ENCODE measurements at places on chromosomes 3 and 15.

DNA sequence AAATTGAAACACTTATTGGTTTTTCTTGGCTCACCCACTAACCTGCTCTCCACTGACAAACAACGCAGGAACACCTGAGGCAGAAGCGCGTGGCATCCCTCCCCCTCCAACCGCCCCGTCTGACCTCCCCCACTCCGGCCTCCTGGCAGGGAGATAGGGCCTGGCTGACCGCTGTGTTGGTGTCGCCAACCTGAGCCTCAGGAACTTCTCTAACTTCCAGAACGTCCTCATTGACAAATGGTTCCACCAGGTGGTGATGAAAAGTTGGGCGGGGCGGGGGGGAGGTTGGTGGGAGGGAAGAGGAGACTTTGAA is 22.8 kb downstream of the IL17RD start:
- no peak for DNase-seq

GRCh38 chr15:69551391-69552056 is 98.9 kb downstream of the RPLP1 start:
- no peak for DNase-seq

- DNase-seq, result no peak
Observed at GRCh38 chr3:20256144-20256543, 70.1 kb upstream of the SGO1 start.

- DNase-seq, result no peak
Observed at GRCh38 chr3:195892105-195893043, 16.0 kb downstream of the TNK2 start.

- DNase-seq, result no peak
Observed at GRCh38 chr3:186525369-186526255, 18.6 kb downstream of the CRYGS start.

DNA sequence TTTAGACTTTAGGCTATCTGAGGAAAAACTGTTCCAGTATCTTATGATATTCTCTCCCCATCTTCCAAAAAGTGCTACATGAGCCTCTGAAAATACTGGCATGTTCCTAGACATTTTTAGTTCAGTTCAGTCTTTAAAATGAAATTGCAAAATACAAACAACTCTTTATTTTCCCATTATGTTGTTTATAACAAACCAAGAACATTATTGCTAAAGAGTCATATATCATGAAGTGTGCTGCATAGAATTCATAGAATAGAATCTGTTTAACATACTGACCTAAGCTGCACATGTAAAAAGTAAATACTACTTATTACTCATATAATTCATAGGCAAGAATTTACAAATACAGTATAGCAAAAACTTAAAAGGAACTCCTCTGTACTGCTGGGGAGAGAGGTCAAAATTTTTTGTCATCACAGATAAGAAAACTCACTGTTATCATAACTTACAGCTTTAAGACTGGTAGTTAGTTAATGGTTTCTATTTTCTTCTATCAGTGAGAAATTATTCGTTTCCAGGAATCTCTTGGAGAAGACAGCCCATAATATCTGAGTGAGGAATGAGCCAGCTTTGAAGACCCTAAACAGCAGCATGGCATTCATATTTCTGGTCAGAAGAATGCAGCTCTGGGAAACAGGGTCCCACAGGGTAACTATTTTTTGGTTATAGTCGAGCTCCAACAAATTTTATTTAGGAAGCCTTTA is 32.2 kb downstream of the FILIP1L start:
- DNase-seq, result no peak

DNA sequence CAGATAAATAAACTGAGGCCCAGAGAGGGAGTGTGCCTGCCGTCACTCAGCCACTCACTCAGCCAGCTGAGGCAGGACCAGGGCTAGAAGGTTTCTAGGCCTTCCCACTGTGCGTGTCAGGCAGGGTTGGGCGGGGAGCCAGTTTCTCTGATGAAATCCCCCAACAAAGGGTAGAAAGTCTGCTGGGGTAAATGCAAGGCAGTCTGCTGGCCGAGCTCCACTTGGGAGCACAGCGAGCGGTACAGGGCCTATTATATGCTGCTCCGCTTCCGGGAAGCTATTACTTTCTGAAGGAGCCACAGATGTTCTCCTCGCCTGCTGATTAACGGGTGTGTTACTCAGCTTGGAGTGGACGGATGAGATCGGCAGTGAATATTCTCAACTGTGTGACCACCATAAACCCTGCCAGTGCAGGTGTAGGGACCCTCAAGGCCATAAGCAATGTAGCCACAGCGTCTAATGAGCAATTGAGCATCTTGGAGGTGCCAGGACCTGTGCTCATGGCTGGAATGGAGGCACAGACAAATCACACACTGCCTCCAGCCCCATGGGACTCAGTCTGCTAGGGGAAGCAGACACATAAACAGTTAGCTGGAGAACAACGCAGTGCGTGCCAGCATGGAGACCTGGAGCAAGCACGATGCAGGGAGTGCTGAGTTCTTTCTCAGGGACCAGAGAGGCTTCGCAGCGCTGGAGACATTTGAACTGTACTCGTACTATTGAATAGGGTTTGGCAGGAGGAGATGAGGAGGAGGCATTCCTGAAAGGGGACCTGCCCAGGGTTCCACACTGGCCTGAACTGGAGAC is 42.1 kb downstream of the CORO2B start:
- DNase-seq, result no peak

DNA sequence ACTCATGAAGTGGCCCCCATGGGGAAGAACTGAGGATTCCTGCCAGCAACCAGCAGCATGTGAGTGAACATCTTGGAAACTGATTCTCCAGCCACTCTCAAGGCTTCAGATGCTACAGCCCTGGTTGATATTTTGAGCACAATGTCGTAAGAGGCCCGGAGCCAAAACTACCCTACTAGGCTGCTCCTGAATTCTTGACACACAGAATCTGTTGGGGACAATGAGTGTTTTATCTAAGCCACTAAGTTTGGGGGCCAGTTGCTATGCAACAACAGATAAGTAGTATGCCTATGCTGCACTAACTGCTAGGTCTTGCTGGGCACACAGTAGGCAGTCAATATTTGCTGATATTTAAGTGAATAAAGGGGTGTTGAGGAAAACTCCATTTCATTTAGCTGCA is 89.9 kb upstream of the CHL1 start:
- DNase-seq, result no peak

DNA sequence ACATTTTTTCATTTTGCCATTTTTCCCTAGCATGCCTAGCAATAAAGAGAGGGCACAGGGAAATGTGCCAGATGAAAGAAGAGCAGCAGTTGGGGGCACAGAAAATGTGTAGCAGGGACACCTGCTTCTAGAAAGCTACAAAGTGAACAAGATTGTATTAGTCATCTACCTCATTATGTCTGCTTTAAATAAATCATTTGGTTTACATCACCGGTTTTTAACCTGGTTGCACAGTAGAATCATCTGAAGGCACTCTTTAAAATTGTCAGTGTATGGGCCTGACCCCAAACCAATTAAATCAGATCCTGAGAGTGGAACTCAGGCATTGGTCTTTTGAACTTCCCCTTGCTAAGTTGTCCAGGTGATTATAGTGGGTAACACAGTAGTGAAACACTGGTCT is 73.8 kb downstream of the ZBBX start:
- no peak for DNase-seq

DNA sequence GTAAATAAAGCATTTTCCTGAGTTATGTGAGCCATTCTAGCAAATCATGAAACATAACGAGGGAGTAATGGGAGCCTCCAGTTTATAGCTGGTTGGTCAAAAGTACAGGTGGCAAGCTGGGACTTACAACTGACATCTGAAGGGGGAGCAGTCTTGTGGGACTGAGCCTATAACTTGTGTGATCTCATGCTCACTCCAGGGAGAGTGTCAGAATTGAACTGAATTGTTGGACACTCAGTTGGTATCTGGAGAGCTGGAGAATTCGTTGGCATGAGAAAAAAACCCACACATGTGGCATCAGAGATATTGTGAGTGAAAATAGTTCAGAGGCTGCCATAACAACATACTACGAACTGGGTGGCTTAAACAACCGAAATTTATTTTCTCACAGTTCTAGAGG is 22.8 kb upstream of the DENND6A start:
- DNase-seq, result no peak

GRCh38 chr3:56254835-56255234 is 213.4 kb downstream of the ERC2 start:
- DNase-seq, result no peak

- no peak for DNase-seq
Observed at GRCh38 chr15:78457101-78457500, 19.1 kb downstream of the IREB2 start.

GRCh38 chr3:109973733-109974132 is 636.4 kb upstream of the DPPA4 start:
- DNase-seq, result no peak

GRCh38 chr15:31306426-31307269 is 20.0 kb upstream of the KLF13 start:
- no peak for DNase-seq

- DNase-seq, result no peak
Observed at GRCh38 chr3:34207806-34208205, 409.4 kb downstream of the PDCD6IP start.

- no peak for DNase-seq
Observed at GRCh38 chr3:64890006-64890405, 202.2 kb upstream of the ADAMTS9 start.

GRCh38 chr15:29516929-29517328 is 247.3 kb upstream of the NSMCE3 start:
- no peak for DNase-seq

GRCh38 chr15:62945063-62945462 is 97.5 kb upstream of the TPM1 start:
- DNase-seq, result no peak

- DNase-seq, result no peak
Observed at GRCh38 chr15:68487087-68487843, 55.3 kb upstream of the ITGA11 start.

- no peak for DNase-seq
Observed at GRCh38 chr3:37861620-37862041, at the start of gene CTDSPL. CTDSPL (plus strand) TSS chr3:37861880; CDS start chr3:37862200, 320 bp downstream.

Data from activated CD4-positive, alpha-beta T cell treated with anti-CD3 and anti-CD28 coated beads, Interleukin-10, Interleukin-2, amounts not matched to agents 100 ng/mL and 50 ng/mL, durations not matched to agents 16 hours and 8 hours (primary cell).